ENCODE measurements at places on chromosomes 4 and X.

DNA sequence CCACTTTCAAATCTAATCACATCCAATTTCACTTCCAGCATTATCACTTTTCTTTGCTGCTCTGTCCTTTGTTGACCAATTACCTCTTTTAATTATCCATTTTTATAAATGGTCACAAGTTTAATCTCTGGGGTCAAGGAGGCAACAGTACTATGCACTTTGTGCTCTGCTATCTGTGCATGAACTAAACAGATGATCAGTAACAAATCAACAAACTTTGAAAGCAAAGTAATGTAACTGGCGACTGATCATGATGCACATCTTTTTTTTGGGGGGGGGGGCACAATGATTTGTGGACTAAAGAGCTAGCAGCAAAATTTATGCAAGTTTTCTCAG is 1.5 kb upstream of the SEC31A start:
- no peak for DNase-seq

- DNase-seq: no peak
These were observed 87.6 kb downstream of the BMP3 start for GRCh38 chr4:81118086-81118485.

DNA sequence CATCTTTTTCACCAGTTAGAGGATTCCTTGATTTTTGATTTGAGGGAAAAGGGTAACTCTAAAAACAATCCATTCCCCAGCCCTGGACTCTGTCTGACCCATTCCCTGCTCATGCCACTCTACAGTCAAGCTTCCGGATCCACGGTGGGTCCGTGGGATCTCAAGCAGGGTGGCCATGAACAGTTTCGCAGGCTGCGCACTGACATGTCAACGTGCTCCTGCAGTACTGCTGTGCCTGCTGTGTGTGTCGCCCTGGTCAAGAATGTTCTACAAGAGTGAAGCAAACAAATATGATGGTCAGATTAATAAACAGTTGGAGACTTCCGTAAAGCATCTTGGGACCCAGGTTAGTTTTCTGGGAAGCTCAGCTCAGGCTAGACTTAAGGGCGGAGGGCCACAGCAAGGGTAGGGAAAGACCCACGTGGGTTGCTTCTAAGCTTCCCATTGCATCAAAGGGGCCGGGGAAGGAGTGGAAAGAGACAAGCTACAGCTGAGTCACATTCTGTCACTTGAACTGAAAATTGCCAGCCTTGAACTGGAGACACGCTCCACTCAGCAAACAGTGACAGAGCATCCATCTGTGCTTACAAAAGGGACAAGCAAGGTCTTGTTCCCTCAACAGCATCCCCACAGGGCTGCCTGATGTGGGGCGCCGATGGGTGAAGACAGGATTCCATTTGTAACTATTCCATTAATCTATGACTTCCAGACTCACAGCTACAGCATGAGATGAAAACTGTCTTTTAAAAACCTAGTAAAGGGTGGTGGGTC is 81.8 kb downstream of the MTMR1 start:
- no peak for DNase-seq

GRCh38 chr4:10730590-10730989 is 46.0 kb upstream of the CLNK start:
- DNase-seq: no peak

DNA sequence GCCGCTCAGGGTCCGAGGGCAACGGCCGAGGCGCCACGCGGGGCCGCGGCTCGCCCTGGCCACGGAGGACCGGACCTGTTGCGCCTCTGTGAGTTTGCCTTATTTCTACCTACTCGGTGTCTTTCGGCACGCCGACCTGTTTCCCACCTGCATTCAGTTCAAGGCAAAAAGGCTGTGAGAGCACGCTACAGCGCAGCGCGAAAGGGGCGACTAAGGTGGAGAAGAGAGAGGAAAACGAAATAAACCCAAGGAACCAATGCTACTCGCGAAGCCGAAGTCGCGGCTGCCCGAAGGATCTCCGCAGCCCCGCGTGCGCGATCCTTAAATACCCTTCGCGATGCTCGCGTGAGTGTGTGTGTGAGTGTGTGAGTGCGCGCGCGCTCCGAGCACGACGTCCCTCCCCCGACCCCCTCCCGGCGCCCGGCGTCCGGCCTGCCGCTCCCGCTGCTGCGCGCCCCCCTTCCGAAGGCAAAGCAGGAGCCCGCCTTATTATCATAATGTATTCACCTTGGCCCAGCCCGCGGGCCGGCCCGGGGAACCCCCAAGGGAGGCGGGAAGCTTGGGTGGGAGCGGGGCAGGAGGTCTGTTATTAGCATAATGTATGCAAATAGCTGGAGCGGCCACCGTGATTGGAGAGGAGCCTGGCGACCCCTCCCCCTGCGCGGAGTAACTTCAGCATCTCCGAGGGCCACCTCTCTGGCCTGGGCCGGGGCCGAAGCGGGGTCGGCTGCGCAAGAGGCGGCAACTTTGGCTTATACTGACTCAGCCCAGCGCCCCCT is at the start of gene COL25A1:
Gene COL25A1 (minus strand): TSS at position 298 of the 779 bp plus-strand sequence.
- DNase-seq: peak; percentile 2

DNA sequence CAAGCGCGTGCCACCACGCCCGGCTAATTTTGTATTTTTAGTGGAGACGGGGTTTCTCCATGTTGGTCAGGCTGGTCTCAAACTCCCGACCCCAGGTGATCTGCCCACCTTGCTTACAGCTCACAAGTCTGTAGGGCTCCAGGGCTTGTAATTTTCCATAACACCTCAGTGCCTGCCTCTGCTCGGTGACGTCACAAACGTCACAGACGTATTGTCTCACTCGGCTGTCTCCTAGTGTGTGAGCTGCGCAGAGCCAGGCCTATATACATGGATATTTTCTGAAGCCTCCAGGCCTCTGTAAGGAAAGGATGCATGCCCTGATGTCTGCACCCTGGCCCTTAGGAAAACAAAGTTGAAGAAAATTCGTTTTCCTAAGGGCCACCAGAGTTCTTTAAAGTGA is 8.6 kb upstream of the NKRF start:
- DNase-seq: no peak

GRCh38 chrX:71378732-71379131 is 12.6 kb downstream of the TAF1 start:
- DNase-seq: no peak

GRCh38 chr4:114163051-114163450 is 183.6 kb upstream of the ARSJ start:
- DNase-seq: no peak

- DNase-seq: no peak
These were observed 58.0 kb upstream of the FRMPD4 start for GRCh38 chrX:12080265-12080664.

- DNase-seq: no peak
These were observed 176.2 kb upstream of the CXorf66 start for GRCh38 chrX:140141444-140142029.

DNA sequence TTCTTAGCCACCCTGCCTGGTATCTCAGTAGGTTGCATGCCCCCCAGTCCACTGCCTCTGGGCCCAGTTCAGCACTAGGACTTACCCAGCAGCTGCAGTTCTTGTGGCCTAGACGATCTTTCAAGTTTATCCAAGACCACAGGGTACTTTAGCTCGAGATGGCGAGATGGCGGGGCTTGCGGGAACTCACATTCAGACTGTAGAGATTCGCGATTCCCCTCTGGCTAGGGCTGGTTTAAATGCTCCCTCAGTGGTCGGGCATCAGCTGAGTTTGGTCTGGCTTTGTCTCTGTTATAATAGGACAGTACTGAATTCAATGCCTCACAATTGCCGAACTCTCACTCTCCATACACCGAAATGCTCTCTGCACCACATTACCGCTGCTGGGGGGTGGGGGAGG is 18.4 kb upstream of the RFC1 start:
- no peak for DNase-seq

DNA sequence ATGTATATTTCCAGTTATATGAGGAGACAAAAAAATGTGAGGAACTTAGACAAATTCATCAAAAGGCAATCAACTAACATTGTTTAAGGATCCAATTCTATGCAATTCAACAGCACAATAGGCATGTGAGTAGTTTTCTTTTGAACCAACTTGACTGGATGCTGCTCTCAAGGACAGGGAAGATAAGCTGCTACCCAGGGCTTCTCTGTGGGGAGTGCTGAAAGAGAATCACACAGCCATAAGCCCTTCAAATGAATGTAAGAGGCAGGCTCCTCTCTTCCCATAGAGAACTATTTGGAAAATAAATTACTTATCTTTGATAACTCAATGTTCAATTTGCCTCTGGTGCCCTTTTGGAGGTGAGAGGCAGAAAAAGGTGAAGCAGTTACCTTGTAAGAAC is 1413.6 kb downstream of the PCDH7 start:
- DNase-seq: no peak

Data from stimulated activated CD8-positive, alpha-beta memory T cell treated with anti-CD3 and anti-CD28 coated beads, Interleukin-4, amount 100 ng/mL, for 1 hour (primary cell).